Mesothelial cell of epicardium (in vitro differentiated cells): ENCODE measurements at places on chromosomes 3 and 15. TPM values are rescaled to one million over a fixed set of nuclear protein-coding genes. Genes with fewer than 3 reads are reported as not detected.

SEMA5B gene
- 0.20 to 0.51 TPM (median 0.27 TPM) in 3 replicates for total RNA-seq

CFAP161 gene
- not detected in 3 replicates for total RNA-seq

RTP4 gene
- 0.75 to 1.1 TPM (median 0.83 TPM) in 3 replicates for total RNA-seq

PAQR9 gene
- 0.09 to 0.18 TPM in 2 of 3 replicates, not detected in the other for total RNA-seq

ITGA11 gene
- total RNA-seq = 2.3 to 3.5 TPM (median 2.7 TPM) in 3 replicates

FRMD5 gene
- 1.4 to 2.5 TPM (median 2.3 TPM) in 3 replicates for total RNA-seq

- peak; percentile 72 for DNase-seq
Observed at GRCh38 chr15:100627789-100628395, 25.5 kb downstream of the ASB7 start.

DNA sequence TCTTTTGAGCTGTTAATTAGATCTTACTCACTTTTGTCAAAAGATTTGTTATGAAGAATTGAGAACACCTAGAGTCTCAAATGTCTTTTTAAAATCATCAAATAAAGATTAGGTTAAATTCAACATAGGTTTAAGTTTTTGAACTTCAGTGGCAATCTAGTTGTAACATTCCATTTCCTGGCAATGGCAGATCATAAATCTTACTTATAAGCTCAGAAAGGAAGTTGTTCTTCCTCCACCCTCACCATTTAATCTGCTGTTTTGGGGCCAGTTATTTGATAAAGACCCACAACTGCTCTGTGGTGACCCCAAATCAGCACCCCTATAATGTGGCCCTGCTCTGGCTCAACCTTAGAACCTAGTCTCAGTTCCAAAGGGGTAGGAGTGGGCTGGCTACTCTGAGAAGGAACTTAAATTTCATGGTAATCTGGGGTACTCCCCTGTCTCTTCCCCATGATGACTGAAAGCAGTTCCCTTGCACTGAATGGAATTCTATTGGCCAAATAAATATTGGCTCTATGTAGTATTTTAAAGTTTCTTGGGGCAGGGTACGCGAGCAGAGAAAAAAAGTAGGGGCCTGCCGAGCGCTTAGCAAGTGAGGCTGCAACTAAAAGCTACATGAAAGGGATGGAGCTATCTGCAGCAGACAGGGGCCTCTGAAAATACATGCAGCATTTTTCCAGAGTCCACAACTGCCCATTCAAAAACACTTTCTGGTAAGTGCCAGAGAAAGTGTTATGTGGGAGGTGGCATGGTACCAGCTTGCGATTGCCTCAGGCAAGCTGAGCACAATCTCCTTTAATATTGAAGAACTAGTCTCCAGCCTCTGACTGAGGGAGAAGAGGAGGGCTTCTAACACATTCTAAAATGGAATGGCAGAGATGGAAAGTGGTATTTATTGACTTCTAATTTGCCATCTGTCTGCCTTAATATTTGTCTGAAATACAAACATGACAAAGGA is 103.6 kb upstream of the RASGRP1 start:
- DNase-seq = no peak

DNA sequence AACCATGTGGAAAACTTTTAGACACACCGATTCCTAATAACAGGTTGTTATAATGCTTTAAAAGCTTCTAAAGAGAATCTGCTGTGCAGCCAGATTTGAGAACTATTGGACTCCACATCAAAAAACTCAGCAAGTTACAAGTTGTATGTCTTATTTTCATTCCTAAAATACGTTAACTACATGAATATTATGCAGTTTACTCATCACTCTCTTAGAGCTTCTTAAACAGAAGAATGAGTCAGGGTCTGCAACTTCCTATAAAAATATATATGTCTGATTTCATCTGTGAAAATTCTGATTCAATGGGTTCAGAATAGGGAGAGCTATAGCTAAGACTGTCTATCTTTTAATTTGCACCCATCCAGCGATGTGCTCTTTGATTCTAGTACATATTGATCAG is 244.2 kb upstream of the EPHA3 start:
- no peak for DNase-seq

GRCh38 chr3:14925729-14926591 is 21.4 kb upstream of the NR2C2 start:
- no peak for DNase-seq

GRCh38 chr3:104368760-104369159 is 997.9 kb upstream of the ALCAM start:
- no peak for DNase-seq

- no peak for DNase-seq
Observed at GRCh38 chr3:128551451-128551850, 58.5 kb upstream of the GATA2 start.

DNA sequence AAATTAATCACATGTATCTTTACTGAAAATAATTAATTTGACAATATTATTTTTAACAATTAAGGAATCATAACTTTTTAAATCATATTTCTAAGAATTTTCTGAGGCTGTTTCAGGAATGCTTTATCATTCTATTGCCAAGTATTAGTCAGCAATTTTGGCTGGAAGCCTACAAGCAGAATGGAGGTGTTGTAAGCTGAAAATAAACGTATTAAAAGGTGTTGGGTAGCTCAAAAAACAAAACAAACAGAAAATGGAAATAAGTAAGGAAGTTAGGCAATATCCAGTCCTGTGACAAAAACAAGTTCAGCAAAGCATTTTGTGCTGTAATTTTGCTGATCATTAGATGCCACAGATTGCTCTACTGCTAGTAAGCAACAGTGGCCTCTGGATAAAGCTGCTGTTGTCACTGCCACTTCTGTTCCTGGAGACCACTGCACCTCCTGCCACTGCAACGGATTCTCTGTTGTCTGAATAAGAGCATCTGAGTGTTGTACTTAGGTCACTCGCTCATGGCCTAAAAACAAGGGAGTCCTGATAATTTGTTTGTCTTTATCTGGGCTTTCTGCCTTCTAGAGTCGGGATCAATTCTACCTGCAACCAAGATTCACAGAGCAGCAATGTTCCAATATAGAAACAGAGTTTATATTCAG is 63.5 kb upstream of the SLITRK3 start:
- no peak for DNase-seq

DNA sequence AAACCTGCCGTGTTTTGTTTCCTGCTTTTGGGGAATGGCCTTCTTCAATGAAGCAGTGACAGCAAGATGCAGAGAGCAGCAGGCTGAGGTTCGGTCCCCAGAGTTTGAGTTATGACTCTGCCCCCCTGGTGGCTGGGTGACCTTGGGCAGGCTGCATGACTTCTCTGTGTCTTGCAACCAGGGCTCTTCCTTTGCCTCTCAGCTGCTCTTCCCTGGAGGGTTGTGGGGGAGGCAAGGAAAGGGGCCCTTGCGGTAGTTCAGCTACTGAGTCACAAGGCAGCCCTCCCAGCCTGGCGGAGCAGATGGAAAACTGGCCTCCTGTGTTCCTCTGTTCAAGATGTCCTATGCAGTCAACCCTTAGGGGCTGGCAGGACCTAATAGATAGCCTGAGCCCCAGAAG is 17.1 kb downstream of the CTXND1 start:
- DNase-seq = no peak

- no peak for DNase-seq
Observed at GRCh38 chr15:43826029-43826507, 734 bp upstream of the WDR76 start.

DNA sequence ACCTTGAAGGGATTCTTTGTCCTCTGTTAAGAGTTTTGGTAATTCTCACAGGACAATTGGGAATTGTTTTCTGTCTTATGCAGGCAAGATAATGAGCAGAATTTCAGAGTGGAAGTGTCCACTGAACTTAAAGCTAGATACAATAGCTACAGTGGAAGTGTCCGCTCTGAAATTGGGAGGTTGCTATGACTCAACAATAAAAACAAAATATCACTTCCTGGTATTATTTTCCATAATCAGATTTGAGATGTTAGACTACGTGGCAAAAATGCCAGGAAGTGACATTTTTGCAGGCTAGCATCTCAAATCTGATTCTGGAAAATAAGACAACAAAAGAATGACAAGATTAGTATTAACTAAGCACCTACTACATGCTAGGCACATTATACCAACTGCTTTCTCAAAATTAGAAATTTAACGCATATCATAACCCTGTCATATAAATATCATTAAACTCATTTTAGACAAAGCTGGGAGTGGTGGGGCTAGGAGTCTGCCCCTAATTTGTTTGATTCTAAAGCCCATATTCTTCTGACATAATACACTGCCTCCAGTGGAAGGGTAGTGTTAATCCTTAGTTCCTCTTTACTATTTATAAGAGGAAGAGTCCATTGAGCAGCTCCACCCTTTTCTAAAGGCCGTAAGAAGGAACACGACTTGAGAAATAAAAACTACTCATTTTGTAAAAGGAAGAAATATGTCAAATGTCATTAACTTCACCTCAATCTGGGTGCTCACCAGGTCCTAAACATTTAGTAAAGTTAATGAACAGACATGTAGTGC is 266.9 kb upstream of the STT3B start:
- DNase-seq = no peak

DNA sequence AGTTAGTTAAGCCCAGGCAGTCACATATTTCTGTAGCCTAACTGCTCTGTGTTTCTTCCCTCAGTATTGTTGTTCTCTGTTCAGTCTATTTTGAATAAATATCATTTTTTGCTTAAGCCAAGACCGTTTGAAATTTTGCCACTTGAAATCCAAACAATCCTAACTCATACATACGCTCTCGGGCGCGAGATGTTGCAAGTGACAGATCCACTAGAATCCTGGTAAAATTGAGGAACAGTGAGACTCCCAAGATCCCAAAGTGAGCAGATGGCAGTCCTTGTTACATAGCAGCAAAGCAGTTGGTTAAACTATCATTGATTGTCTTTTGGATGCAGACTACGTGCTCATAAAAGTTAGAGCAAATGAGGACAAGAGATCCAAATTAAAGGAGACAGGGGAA is 625.4 kb downstream of the TBL1XR1 start:
- no peak for DNase-seq

DNA sequence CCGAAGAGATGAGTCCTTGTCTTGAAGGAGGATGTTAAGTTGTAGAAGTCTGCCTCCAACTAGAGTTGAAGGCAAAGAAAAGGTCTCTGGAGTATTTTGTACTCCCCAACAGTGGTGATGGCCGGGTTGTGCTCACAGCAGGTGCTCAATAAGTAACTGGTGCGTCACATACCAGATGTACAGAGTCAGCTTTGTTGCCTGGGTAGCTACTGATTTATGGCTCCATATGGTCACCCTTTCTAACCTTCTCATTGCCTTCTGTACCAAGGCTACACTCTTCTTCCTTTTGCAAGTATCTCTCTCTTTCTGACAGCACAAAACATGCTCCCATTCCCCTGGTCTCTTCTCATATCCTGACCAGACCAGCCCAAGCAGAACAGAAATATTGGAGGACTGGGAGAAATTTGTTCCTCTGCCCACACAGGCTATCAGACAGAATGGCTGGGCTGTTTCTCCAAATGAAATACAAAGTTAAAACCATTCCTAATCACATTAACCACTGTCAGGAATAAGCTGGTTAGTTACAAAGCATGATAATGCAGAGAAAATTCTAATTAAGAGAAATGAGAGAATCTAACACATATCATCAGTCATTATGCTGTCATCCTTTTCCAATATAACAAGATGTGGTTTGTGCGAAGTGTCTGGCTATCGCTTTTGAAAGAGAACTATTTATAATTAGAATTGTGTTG is 150.1 kb upstream of the LRRN1 start:
- no peak for DNase-seq

DNA sequence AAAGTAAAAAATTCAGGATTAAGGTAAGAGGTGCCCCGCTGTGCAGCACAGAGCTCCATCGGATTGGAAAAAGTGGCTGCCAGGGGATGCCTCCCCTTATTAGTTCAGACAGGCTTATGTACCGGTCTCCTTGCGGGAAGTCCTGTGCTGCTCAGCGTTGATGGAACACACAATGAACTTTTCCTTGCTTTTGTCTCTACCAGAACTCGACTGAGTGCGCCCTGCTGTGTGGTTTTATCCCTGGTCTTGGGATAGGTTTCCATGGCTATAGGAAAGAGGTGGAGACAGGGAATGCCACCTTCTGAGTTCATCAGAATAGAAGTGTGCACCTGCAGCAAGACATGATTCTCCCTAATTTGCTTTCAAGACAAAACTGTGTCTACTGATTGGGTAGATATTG is 745.9 kb upstream of the CFAP20DC start:
- no peak for DNase-seq

DNA sequence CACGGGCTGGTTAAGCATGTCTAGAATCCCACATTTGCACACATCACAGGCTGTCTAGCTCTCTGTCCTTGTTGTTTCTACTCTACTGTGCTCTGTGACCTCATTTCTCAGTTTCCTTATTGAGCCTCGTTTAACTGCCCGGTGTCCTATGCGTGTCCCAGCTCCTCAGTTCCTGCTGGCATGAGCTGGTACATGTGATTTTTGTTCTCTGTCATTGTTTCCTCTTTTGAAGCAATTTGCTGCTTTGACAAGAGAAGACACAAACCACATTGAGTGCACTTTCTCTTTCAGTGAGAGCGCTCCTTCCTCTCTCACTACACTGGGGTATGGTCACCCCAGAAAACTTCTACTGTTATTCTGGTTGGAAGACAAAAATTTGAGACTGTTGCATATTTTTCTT is 563.5 kb downstream of the PDCD6IP start:
- DNase-seq = no peak

GRCh38 chr3:58307639-58308215 is 1.4 kb downstream of the HTD2 start:
- no peak for DNase-seq

- DNase-seq = no peak
Observed at GRCh38 chr3:117892431-117892841, 1142.2 kb downstream of the IGSF11 start.

- DNase-seq = no peak
Observed at GRCh38 chr15:87707071-87707470, 549.5 kb downstream of the NTRK3 start.

DNA sequence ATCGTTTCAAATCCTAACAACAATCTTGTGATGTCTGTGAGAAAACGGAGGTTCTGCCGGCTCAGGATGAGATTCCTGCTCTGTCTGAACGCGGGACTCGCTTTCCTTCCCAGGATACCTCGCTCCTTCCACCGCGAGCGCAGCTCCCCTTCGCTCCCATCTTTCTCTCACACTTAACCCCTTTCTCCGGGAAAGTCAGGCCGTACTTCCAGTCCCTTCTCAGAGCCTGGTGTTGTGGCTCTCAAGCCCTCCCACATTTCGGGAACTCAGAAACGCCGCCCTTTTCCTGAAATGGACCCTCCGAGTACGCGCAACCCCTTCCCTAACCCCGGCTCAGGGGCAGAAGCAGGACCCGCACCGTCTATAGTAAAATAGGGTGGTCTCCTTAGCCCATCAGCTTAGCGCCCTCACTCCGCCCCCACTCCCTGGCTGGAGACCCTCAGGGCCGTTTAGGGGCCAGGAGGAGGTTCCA is 378 bp upstream of the FEM1B start:
- DNase-seq = no peak

- no peak for DNase-seq
Observed at GRCh38 chr3:133042778-133043177, 4.6 kb downstream of the TMEM108 start.

GRCh38 chr3:50028346-50028745 is 60.4 kb upstream of the RBM5 start:
- DNase-seq = no peak

- DNase-seq = peak; percentile 54
Observed at GRCh38 chr15:31215490-31216214, 111.0 kb upstream of the KLF13 start.
